ENCODE measurements at places on chromosomes 2 and 18. TPM values are rescaled to one million over a fixed set of nuclear protein-coding genes. Genes with fewer than 3 reads are reported as not detected.

ADAM17 gene
- total RNA-seq = 37.2 TPM

STK39 gene
- total RNA-seq = 19.2 TPM

SLC23A3 gene
- total RNA-seq = 0.75 TPM

SERPINB2 gene
- 0.11 TPM for total RNA-seq

C1QL2 gene
- 0.86 TPM for total RNA-seq

BOK gene
- total RNA-seq = 27.5 TPM

CFAP53 gene
- total RNA-seq = 0.29 TPM

DNAJC5G gene
- not detected for total RNA-seq

LOXHD1 gene
- not detected for total RNA-seq

CDH20 gene
- not detected for total RNA-seq

PDCD1 gene
- not detected for total RNA-seq

SLC14A1 gene
- not detected for total RNA-seq

CCDC74B gene
- total RNA-seq = 5.1 TPM

LTBP1 gene
- 34.8 TPM for total RNA-seq

PLCD4 gene
- total RNA-seq = 0.14 TPM

COLEC11 gene
- 0.76 TPM for total RNA-seq

IL36A gene
- total RNA-seq = not detected

DNER gene
- total RNA-seq = 14.0 TPM

B3GNT7 gene
- 3.0 TPM for total RNA-seq
